Jurkat, Clone E6-1 (cell line): ENCODE measurements at places on chromosomes 5 and 9.

- DNase-seq: no peak
Observed at GRCh38 chr9:92236465-92236864, 57.0 kb downstream of the IARS1 start.

DNA sequence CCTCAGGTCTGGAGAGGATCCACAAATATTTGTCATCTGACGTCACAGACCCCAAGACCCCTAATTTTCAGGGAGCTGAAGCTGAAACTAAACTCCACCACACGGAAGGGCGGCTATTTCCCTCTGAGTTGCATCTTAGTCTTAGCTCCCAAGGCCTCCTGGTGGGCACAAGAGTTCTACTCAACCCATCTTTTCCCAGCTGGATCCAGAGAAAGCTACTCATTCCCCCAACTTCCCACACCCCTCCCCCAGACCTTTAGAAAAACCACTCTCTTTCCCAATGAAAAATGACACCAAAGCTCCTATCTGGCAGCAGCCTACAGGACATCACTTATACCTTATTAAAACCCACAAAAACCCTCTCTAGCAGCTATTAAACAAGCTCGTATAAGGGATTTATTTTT lies 67.1 kb upstream of the SLC1A1 start:
- no peak for DNase-seq

- DNase-seq: no peak
Observed at GRCh38 chr5:45596320-45596719, 99.9 kb downstream of the HCN1 start.

DNA sequence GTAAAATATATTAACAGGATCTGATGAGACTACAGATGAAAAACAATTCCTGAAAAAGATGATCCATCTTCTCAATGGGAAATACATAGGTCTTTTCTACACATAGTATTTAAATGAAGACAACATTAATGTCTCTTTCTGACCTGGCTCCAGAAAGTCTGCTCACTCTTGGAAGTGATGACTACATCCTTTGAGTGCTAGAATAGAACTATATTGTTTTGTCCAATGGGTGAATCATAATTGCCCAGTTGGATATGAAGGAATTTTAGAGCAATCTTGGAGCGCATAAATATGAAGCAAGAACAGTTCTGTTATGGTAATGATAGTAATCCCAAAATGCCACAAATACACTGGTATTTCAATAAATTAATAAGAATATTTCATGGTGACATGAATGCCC lies 322.1 kb downstream of the DEPDC1B start:
- DNase-seq: no peak

- DNase-seq: no peak
Observed at GRCh38 chr5:9370256-9370655, 175.6 kb downstream of the SEMA5A start.

DNA sequence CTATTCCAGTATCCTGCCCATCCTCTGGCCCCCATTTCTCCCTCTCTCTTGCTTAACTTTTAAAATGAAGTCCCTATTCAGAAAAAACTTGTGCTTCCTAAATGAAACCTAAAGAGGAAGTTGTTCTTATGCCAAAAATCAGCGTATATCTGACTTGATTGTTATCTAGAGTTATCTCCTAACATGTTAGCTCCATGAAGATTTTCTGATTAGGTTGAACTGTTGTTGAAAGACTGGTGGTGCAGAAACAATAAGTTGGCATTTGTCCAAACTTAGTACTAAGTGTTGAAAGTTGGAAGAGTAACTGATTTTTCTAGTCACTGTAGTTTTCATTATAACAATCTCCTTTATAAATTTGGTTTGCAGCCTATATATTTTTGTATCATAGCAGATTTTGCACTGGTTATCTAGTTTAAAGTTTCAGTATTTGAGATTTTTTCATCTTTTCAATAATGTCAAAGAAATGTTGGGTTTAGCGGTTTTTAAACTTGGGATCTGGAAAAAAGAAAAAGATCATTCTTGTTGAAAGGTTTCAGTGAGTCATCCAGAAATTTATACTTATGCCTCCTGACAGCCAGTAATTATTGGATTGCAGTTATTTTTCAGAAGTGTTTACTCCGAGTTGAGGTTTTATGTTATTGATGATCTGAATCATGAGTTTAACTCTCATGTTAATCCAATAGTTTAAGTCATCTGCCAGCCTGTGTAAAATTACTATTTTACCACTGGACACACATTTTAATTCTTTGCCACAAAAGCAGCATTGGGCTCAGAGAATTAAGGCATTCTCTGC lies 60.6 kb downstream of the PAM start:
- no peak for DNase-seq

DNA sequence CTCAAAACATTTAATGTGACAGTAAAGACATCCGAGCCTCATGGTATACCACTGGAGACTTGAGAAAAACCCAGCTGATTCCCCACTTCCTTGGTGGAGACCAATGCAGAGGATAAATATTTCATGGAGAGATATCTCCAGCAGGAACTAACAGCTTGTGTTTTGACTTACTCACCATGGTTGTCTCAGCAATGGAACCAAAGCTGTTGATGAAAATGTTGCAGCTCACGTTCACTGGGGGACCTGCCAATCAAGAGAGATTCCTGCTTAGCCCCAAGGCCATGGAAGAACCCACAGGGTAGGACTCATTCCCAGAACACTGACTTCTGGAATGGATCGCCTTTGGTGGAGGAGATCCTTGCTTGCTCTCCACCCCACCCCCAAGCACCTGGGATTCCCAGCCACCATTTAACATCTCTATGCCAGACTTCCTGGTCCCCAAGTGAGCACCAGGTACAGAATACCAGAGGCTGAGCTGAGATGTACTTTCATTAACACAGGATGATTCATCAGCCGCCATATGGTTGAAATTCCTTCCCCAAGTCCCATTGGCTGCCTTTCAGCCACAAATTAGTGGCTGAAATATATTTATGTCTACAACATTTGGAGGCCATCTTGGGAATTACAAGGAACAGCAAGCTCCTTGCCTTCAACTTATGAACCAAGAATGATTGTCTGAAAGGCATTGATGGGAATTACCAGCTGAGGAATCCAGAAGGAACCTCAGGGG lies 37.9 kb downstream of the GLRA1 start:
- DNase-seq: no peak

DNA sequence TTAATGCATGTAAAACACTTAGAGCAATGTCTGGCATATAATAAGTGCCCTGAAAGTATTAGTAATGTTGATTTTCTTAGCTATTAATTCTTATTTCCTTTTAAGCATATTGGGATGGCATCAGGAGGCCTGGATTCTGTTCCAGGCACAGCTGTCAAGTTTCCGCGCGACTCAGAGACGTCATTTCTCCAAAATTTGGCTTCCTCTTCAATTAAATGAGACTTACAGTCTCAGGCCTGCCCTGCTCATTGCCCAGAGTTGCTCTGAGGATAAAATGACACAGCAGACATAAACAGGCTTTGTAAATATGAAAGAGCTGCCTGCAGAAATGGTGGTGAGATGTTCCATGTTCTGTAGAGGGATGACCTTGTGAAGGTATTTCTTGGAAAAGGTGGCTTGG lies 159.8 kb upstream of the GLRA1 start:
- no peak for DNase-seq

DNA sequence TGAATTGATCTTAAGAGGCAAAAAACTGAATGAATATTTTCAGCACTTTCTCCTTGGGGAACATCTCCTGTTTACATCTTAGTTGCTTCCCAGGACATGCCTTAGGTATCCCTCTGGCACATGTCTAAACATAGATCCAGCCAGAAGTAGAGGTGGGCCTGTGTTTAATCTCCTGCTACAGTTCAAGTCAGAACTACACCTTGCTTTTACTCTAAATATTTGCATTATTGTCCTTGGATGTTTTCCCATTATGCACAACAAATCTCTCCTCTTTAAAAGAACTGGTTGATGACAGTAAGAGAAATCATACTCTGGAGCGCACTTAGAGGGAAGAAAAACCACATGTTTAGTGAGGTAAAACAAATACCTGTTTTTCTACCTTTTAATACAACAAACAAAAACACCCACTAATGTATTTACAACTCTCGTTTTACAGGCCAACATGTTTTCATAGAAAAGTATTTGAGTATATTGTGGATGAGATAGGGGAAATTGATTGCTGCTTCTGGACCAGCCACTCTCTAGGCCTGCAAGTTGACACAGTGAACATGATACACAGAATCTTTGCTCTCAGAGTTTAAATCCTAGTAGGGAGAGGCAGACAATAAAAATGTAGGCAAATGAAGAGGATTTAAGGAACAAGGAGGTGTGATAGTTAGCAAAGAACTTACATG lies 32.3 kb downstream of the TNFAIP8 start:
- no peak for DNase-seq

DNA sequence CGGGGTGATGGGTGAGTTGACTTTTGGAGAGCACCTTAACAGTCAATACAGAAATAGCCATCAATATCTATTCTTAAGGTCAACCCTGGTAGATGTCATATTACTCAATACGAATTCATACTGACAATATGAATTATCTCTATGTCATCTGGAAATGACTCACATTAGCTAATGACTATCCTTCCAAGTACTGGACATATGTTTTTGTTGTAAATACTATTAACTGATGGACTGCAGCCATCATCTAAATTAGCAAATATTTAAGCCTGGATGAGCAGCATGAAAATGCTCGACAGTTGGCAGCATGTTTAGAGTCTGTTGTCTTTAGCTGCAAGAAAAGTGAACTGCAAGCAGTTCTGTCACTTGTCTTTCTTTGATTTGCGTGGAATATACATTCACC lies 19.6 kb upstream of the ISOC1 start:
- no peak for DNase-seq

DNA sequence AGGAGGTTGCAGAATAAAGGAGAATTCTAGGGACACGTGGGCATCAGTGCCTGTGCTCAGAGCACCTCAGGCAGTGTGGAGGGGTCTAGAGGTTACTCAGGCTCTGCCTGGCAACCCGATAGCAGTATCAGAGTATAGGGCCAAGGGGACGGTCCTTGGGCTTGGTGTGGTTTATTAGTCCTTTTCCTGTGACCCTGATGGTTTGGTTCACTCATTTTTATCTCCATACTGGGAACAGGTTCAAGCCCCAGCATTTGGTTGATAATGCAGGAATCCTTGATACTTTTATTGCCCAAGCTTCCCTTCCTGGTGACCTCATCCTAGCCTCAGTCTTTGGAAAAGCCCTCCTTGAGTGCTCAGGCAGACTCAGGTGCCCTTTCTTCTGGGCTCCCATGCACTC lies 35.5 kb downstream of the FXN start:
- no peak for DNase-seq

DNA sequence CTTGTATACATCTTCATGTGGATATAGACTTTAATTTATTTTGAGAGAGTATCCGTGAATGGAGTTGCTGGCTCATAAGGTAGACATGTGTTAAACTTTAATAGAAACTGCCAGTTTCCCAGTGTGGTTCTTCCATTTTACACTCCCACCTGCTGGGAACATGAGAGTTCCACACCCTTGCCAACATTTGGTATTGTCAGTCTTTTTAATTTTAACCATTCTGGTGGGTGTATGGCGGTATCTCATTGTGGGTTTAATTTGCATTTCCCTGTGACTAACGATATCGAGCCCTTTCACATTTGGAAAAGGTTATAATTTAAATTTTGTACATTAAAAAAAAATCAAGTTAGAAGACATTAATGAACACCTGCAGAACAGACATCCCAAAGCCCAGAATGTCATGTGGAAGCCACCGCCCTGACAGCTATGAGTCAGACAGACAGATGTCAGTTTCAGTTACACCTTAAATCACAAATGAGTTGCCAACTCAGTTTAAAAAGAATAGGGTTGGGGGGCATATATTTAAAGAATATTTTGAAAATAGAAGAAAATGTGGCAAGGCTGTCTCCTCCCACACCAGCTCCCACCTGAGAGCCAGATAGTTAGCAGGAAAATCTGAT lies 36.9 kb downstream of the ANKRD33B start:
- no peak for DNase-seq

GRCh38 chr5:121967187-121967586 lies 5.4 kb downstream of the SRFBP1 start:
- DNase-seq: no peak

DNA sequence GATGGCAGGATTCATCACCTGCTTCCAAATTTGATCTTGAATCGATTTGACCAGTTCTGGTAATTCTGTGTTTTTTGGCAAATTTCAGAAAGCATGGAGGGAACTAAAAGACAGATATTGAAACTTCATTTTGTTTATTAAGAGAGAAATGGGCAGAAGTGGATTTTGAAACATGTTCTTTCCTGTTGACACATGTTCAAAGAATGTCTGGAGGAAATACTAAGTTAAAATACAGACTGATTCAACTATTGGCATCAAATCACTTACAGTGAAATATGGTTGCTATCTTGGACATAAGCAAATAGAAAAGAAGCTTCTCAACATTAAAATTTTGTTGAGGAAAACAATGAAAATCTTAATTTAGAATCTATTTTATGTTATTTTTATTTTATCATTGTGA lies 19.3 kb upstream of the GZMK start:
- DNase-seq: no peak

- no peak for DNase-seq
Observed at GRCh38 chr9:74940600-74940999, 12.1 kb downstream of the C9orf40 start.
